Smooth muscle cell of trachea (primary cell): ENCODE measurements at places on chromosomes 3 and 15. TPM values are rescaled to one million over a fixed set of nuclear protein-coding genes. Genes with fewer than 3 reads are reported as not detected.

Gene TMEM212
- not detected in 2 replicates for total RNA-seq

Gene SLC28A1
- not detected in 2 replicates for total RNA-seq

Gene CMTM8
- 0.17 TPM in 1 of 2 replicates, not detected in the other for total RNA-seq

Gene MYZAP
- total RNA-seq, result under 0.01 TPM in 1 of 2 replicates, not detected in the other

Gene ADAMTS7
- 3.8 and 10.9 TPM in 2 replicates for total RNA-seq

Gene IL5RA
- not detected in 2 replicates for total RNA-seq

Gene XCR1
- under 0.01 TPM in 1 of 2 replicates, not detected in the other for total RNA-seq

Gene LINGO1
- total RNA-seq, result not detected in 2 replicates

Gene SLC27A2
- total RNA-seq, result 0.15 TPM in 1 of 2 replicates, not detected in the other

Gene DAZL
- total RNA-seq, result not detected in 2 replicates

Gene TTC21A
- 3.5 and 6.1 TPM in 2 replicates for total RNA-seq

Gene KIF9
- 1.3 and 1.8 TPM in 2 replicates for total RNA-seq

Gene SEMA3B
- total RNA-seq, result 26.0 and 88.5 TPM in 2 replicates

Gene GORASP1
- 41.2 and 42.3 TPM in 2 replicates for total RNA-seq

Gene GASK1A
- 1.6 and 4.5 TPM in 2 replicates for total RNA-seq

Gene MAGEF1
- total RNA-seq, result 15.7 and 20.9 TPM in 2 replicates

Gene TM4SF18
- 0.44 TPM in 1 of 2 replicates, not detected in the other for total RNA-seq

Gene FANCD2OS
- total RNA-seq, result not detected in 2 replicates

Gene NRG4
- 0.15 TPM in 1 of 2 replicates, not detected in the other for total RNA-seq

Gene THAP10
- 2.5 and 3.3 TPM in 2 replicates for total RNA-seq
